Tibial artery (tissue), 4 donors: ENCODE measurements at places on chromosomes 5 and 9.
A peak's percentile ranks its signal among the peaks of the same experiment; 100 is the strongest.

DNA sequence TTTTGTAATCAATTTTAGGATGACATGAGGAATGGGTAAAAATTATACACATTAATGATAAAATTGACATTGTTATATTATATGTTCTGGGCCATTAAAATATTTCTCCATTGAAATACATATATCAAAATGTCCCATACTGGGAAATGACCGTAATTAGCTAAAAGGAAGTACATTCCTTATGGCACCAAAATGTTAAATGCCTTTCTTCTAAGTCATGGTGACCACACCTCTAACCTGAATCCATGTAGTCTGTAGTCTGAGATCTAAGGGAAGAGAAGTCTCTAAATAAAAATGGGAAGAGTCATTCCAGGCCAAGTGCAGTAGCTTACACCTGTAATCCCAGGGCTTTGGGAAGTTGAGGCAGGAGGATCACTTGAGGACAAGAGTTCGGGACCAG is 10.0 kb upstream of the GDA start:
- H3K27me3 ChIP-seq, result no peaks in the 10 kb centered on the region
- no peak overlapping the region for H3K4me3 ChIP-seq
- no peaks in the 10 kb centered on the region for H3K4me1 ChIP-seq
- no peak overlapping the region for H3K27ac ChIP-seq

DNA sequence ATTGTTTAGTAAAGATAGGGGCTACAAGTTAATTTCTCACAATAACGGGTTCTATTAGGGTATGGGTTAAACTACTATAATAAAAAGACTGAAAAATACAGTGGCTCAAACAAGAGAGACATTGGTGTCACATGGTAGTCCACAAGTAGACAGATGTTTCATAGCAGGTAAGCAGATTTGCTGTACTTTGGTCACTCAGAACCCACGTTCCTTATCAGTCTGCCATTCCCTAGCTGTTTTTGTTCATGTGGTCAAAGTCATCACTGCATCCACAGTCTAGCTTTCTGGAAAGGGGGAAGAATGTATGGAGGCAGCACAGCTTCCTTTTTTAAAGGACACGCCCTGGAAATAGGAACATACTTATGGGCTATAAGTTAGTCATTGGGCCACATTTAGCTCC is 73.0 kb downstream of the SLC12A2 start:
- no peak overlapping the region for H3K4me3 ChIP-seq
- H3K4me1 ChIP-seq, result no peaks in the 10 kb centered on the region
- H3K27ac ChIP-seq, result no peak overlapping the region
- DNase-seq, result no peak
- no peaks in the 10 kb centered on the region for H3K27me3 ChIP-seq

GRCh38 chr9:136526625-136527066 is 19.2 kb downstream of the NOTCH1 start:
- peak overlapping the region; percentile 74 for H3K27ac ChIP-seq
- DNase-seq, result no peak
- H3K27me3 ChIP-seq, result no peaks in the 10 kb centered on the region
- H3K4me3 ChIP-seq, result peak overlapping the region; percentile 13
- H3K36me3 ChIP-seq, result peaks cover 19% of the 10 kb centered on the region

- no peak for DNase-seq
- H3K36me3 ChIP-seq, result no peaks in the 10 kb centered on the region
- no peak overlapping the region for H3K4me3 ChIP-seq
- no peaks in the 10 kb centered on the region for H3K27me3 ChIP-seq
Measured at GRCh38 chr5:116681334-116682013, 106.9 kb upstream of the SEMA6A start.

- H3K27me3 ChIP-seq, result no peaks in the 10 kb centered on the region
- H3K4me1 ChIP-seq, result no peaks in the 10 kb centered on the region
- H3K4me3 ChIP-seq, result no peak overlapping the region
Measured at GRCh38 chr5:5278815-5279381, 138.8 kb downstream of the ADAMTS16 start.
